ENCODE measurements at places on chromosomes 1 and 21. TPM values are rescaled to one million over a fixed set of nuclear protein-coding genes. Genes with fewer than 3 reads are reported as not detected.

The CHIA gene
- not detected for total RNA-seq

The HDGF gene
- 661 TPM for total RNA-seq

The WNT3A gene
- total RNA-seq, result not detected

The CADM3 gene
- total RNA-seq, result 0.57 TPM

The PEAR1 gene
- total RNA-seq, result 0.49 TPM

The MRPL37 gene
- 113 TPM for total RNA-seq

The VANGL2 gene
- total RNA-seq, result 1.3 TPM
